Stimulated activated CD4-positive, alpha-beta T cell treated with anti-CD3 and anti-CD28 coated beads, Interleukin-12 subunit alpha, Interleukin-12 subunit beta, amount 100 ng/mL, for 24 hours (primary cell): ENCODE measurements at places on chromosomes 4 and X.

DNA sequence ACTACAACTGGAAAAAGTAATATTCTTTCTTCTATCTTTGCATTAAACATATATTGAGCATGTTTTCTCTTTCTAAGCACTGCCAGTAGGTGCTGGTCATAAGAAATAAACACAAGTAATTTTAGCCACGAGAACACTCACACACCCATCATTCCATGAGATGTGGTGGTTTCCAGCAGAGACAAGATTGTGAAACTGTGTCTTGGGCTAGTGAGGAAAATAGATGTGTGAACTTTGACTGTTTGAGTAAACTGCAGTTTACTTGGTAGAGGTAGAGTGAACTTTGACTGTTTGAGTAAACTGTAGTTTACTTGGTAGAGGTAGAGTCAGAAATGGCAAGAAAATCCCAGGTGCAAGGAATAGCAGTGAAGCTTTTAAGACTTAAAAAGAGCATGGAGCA is 300.9 kb upstream of the HS3ST1 start:
- DNase-seq, result no peak

- DNase-seq, result no peak
Measured at GRCh38 chr4:148914734-148915133, 472.5 kb upstream of the NR3C2 start.

- no peak for DNase-seq
Measured at GRCh38 chr4:106704253-106704870, 331.8 kb downstream of the DKK2 start.

DNA sequence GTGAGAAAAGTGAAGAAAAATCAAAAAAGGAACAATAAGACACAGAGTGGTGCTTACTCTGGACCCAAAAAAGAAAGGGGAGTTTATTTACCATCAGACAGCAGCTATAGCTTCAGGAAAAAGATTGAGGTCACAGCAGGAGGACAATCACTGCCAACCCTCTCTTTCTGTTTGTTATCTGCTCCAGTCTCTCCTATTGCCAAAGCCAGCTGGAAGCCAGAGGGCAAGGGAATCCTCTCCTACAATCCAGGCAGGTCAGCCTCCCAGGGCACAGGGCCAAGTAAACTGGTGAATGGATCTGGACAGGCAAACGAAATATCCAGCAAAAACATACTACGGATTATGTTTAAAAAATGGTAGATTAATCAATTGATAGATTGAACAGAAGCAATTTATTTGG is 306.9 kb upstream of the SLIT2 start:
- no peak for DNase-seq

DNA sequence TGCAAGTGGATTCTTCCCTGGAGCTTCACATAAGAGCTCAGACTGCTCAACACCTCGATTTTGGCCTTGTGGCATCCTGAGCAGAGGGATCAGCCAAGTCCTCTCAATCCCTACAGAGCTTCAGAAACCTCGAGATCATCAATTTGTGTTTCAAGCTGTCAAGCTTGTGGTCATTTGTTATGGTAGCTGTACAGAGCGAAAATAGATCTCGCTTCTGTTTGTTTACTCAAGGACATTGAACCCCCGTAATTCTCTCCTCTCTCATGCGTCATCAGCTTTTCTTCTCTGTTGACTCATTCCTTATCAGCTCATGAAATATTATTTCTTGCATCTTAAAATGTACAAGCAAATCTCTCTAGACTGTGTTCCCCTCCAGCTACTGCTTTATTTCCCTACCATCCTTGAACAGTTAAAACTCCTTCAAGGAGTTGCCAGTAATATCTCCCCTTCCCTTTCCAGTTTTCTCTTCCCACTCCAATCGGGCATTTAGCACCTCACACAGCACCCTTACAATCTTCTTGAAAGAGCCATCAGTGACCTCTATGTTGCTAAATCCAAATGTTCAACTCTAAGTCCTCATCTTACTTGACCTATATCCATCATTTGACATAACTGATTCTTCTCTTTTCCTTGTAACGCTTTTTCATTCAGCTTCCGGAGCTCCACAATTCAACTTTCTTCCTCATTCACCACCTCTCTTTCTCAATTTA is 106.2 kb upstream of the FAT1 start:
- DNase-seq, result no peak

GRCh38 chr4:120731561-120731960 is 191.0 kb downstream of the PRDM5 start:
- DNase-seq, result no peak

DNA sequence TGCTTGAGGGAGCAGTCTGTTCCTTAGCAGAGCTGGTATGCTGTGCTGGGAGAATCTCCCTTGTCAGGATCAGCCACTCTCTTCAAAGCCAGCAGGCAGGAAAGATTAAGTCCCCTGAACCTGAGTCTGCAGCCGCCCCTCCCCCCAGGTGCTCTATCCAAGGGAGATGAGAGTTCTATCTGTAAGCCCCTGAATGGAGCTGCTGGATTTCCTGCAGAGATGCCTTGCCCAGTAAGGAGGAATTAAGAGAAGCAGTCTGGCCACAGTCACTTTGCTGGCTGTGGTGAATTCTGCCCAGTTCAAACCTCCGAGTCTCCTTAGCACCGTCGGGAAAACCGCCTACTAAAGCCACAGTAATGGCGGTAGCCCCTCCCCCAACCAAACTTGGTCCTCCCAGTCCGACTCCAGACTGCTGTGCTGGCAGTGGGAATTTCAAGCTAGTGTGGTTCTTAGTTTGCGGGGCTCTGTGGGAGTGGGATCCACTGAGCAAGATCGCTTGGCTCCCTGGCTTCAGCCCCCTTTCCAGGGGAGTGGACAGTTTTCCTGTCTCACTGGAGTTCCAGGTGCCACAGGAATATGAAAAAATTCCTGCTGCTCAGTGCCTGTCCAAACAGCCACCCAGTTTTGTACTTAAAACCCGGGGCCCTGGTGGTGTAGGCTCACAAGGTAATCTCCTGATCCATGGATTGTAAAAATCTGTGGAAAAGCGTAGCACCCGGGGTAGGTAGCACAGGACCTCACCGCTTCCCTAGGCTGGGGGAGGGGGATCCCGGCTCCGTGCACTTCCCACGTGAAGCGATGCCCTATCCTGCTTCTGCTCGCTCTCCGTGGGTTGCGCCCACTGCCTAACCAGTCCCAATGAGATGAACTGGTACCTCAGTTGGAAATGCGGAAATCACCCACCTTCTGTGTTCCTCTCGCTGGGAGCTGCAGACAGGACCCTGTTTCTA is 38.0 kb downstream of the RAB28 start:
- DNase-seq, result no peak

DNA sequence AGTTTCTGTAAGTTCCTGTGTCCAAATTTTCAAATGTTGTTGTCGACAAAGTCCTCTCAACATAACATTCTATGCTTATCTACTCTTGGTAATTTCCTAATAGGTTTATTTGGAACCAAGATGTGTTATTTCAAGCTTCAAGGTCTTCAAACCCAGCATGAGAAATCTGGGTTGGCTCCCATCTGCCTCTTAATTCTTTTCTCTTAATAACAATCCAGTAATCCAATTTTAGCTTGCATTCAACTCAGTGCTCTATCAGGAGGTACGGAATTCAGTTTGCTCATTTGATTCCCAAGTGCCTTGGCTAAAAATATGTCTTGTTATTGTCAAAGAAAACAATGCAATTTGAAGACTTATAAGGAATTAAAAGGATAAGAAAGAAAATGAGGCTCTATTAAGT is 235.5 kb upstream of the MID1 start:
- no peak for DNase-seq

- no peak for DNase-seq
Measured at GRCh38 chr4:185254434-185254833, 45.0 kb downstream of the SNX25 start.

DNA sequence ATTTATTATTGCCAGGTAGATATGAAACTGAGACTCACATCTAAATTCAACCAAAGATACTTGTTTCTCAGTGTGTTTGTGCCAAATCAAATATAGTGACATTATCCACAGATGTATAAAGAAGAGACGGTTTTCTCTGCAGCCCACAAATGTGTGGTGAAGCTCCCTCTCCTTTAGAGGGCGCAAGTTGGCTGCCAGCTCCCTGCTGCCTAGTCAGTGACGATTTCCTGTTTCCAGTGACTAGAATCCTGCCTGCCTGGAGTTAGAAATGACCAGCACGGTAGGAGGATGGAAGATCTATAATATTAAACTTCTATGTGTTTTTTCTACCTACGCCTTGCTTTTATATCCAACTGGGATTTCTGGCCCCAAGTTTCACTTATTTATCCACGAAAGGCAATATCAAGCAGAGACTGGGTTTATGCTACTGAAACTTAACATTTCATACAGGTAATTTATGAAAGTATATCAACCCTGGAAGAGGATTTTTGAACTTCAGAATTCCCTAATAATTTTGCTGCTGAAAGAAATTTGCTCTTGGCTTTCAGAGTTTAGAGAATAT is 1793.7 kb upstream of the TENM3 start:
- DNase-seq, result no peak

DNA sequence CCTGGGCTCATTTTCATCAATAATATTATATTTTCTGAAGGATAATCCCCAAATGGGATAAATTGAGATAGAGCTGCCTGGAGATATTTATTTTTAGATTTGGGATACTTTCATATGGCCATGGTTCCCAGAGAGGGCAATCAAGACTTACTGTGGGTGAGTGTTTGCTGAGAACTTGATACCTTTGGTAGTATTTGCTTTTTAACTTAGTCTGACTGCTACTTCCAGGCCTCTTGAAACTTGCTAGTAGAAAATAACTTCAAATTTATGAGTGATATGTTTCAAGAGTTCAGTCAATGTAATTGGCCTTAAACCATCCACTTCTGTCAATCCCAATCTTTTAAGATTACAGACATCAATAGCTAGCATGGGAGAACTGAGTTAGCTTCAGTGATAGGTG is 181.6 kb upstream of the POU3F4 start:
- no peak for DNase-seq

- no peak for DNase-seq
Measured at GRCh38 chr4:123133397-123134050, 211.1 kb upstream of the NUDT6 start.

GRCh38 chr4:174989791-174990190 is 71.6 kb downstream of the ADAM29 start:
- no peak for DNase-seq

- DNase-seq, result no peak
Measured at GRCh38 chr4:169987327-169988228, 38.6 kb downstream of the MFAP3L start.

GRCh38 chr4:7000421-7001176 is 42.6 kb upstream of the TADA2B start:
- no peak for DNase-seq

- DNase-seq, result no peak
Measured at GRCh38 chr4:138686106-138686835, 329.3 kb upstream of the NOCT start.

- DNase-seq, result no peak
Measured at GRCh38 chr4:164408831-164409230, 345.1 kb upstream of the SMIM31 start.

GRCh38 chrX:103183912-103184311 is 31.0 kb upstream of the BEX4 start:
- no peak for DNase-seq

- no peak for DNase-seq
Measured at GRCh38 chrX:69065451-69065850, 99.8 kb downstream of the PJA1 start.

GRCh38 chr4:56229947-56230346 is 157.3 kb downstream of the AASDH start:
- no peak for DNase-seq

DNA sequence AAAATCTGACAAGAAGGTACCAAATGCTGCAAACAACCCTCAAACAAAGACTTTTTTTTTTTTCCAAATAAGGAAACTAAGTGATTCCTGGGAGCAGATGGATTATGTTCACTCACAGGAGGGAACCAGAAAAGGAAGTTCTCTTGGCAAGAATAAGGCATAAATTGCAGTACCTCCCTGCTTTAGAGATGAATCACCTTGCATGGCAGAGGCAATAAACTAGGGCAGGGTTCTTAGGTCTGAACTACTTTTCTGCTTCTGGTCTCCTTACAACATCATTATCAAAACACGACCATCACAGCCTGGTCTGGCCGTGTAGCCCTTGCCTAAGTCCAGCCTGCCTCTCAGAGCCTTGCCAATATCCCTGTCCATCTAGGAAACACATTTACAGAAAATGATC is 6.3 kb downstream of the TMEM31 start:
- no peak for DNase-seq

- DNase-seq, result no peak
Measured at GRCh38 chr4:111208970-111209369, 586.1 kb upstream of the PITX2 start.

GRCh38 chrX:134664202-134664601 is 5.9 kb upstream of the PLAC1 start:
- no peak for DNase-seq

GRCh38 chr4:168475745-168476144 is 4.5 kb downstream of the DDX60L start:
- DNase-seq, result no peak

DNA sequence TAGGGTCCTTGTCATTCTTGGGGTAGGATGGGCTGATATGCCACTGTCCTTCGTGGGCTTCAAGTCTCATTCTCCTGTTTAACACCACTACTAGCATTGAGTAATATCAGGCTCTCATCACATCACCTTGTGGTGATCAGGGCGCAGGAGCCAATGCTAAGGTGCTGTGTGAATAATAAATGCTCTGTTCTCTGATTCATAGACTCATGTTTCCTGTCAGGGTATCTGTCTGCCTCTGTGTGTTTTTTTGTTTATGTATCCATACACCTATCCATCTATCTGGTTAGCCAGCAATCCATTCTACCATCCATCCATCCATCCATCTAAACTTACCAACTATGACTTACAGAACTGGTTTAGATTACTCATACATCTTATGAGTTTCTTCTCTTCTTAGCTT is 525.1 kb upstream of the ATOH1 start:
- DNase-seq, result no peak

DNA sequence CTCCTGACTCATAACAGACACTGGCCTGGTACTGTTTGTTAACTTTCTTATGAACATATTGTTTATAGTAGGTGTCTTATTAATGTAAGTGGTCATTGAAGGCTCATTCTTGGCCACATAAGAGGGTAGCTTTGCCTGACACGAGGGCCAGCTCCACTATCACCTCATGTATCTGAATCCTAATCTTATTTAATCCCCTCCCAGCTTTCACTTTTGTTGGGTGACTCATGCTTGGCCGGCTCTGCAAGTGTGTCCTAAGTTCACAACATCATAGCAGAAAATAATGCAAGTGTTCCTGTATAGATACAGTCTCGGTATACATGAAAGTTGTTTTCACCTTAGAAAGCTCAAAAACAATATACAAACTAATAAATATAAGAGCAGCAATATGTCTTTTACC is 283.8 kb downstream of the IQCM start:
- DNase-seq, result no peak

DNA sequence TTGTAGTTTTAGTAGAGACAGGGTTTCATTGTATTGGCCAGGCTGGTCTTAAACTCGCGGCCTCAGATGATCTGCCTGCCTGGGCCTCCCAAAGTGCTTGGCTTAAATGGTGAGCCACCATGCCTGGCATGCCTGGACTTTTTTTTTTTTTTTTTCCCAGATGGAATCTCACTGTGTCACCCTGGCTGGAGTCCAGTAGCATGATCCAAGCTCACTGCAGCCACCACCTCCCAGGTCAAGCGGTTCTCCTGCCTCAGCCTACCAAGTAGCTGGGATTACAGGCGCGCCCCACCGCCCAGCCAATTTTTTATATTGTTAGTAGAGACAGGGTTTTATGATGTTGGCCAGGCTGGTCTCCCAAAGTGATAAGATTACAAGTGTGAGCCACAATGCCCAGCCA is 8.4 kb downstream of the UBE2K start:
- no peak for DNase-seq
